ENCODE measurements at places on chromosomes 11 and 22. TPM values are rescaled to one million over a fixed set of nuclear protein-coding genes. Genes with fewer than 3 reads are reported as not detected.
A peak's percentile ranks its signal among the peaks of the same experiment; 100 is the strongest.

The CSRP3 gene
- not detected for total RNA-seq

- peaks cover 18% of the 10 kb centered on the region for H3K4me1 ChIP-seq
- H3K36me3 ChIP-seq, result no peaks in the 10 kb centered on the region
- no peak overlapping the region for H3K27ac ChIP-seq
- DNase-seq, result peak; percentile 34
These were observed 51.8 kb downstream of the ARFGAP3 start for GRCh38 chr22:42805016-42805997.

DNA sequence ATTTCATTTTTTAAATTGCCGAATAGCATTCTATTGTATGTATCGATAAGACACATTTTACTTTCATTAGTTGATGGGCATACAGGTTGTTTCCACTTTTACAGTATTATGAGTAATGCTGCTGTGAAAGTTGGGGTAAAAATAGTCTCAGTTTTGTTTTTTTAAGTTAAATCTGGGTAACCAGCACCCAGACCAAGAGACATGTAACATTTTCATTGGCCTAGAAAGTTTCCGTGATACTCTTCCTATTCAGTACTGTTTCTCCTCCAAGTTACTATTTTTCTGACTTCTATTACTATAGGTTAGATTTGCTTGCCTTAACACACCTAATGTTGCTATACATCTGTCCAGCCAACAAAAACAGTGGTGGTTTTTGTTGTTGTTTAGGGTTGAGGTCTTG, 12.3 kb downstream of the IPO7 start:
- DNase-seq, result no peak
- no peak overlapping the region for H3K4me3 ChIP-seq
- no peaks in the 10 kb centered on the region for H3K36me3 ChIP-seq
- H3K27ac ChIP-seq, result no peak overlapping the region
- peaks cover 6% of the 10 kb centered on the region for H3K4me1 ChIP-seq

GRCh38 chr11:18394928-18395734, 768 bp downstream of the LDHA start:
- DNase-seq, result peak; percentile 54
- H3K36me3 ChIP-seq, result peaks cover 23% of the 10 kb centered on the region
- peaks cover 7% of the 10 kb centered on the region for H3K4me1 ChIP-seq
- peak overlapping the region; percentile 68 for H3K4me3 ChIP-seq
- H3K27me3 ChIP-seq, result peaks cover 16% of the 10 kb centered on the region

DNA sequence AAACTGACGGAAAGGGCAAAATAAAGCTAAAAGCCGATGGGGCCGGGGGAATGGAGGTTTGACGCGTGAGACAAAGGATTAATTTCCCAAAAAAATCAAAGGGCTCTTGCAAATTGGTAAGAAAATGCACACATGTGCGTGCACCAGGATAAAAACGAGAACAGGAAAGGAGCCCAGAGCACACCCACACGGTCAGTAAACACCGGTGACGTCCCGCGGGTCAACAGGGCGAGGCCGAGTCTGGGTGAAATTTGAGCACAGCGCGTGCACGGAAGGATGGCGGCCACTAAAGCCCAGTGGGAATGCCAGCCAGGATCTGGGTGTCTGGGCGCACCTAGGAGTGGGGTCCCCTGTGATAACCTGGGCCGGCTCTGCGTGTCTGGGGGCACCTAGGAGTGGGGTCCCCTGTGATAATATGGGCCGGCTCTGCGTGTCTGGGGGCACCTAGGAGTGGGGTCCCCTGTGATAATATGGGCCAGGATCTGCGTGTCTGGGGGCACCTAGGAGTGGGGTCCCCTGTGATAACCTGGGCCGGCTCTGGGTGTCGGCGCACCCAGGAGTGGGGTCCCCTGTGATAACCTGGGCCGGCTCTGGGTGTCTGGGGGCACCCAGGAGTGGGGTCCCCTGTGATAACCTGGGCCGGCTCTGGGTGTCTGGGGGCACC, 44.4 kb downstream of the BRSK2 start:
- DNase-seq, result no peak
- no peaks in the 10 kb centered on the region for H3K27me3 ChIP-seq
- H3K4me3 ChIP-seq, result no peak overlapping the region
- H3K27ac ChIP-seq, result no peak overlapping the region

DNA sequence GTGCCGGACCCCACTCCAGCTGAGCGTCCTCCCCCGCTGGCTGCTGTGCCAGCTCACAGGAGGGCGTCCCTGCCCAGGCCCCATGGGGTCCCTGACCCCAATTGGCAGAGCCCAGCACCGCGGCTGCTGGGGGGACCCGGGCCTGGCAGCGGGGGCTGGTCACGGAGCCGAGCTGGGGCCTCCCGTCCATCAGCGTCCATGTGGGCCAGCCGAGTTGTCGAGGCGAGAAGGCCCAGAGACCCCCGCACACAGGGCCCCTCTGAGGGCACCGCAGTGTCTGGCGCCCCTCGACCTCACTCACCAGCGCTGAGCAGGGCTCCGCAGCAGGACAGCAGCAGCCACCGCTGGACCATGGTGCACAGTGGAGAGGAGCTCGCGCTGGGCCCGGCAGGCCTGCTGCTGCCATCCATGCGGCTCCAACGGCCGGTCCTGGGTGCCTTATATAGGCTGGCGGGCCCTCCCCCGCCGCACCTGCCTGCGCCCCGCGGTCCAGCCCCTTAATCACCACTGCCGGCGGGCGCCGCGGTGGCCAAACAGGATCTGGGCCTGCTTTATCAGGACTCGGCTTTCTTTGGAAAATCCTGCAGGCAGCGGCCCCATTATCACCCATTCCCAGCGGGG, at the start of gene MUC6:
Gene MUC6, minus strand, starts transcription at position 416 of the 621 bp plus-strand sequence. Its CDS starts 63 bp downstream, at position 353.
- DNase-seq, result no peak
- peaks cover 12% of the 10 kb centered on the region for H3K4me1 ChIP-seq
- H3K27me3 ChIP-seq, result no peaks in the 10 kb centered on the region

The FKBP2 gene
- 5.3 TPM for total RNA-seq

The SLC1A2 gene
- total RNA-seq, result 4.9 TPM

GRCh38 chr11:849104-849824, 6.6 kb downstream of the TSPAN4 start:
- no peaks in the 10 kb centered on the region for H3K36me3 ChIP-seq
- peaks cover 29% of the 10 kb centered on the region for H3K27me3 ChIP-seq
- H3K4me1 ChIP-seq, result peaks cover 53% of the 10 kb centered on the region
- peak overlapping the region; percentile 95 for H3K4me3 ChIP-seq

The ZNF202 gene
- 16.4 TPM for total RNA-seq

The C11orf65 gene
- total RNA-seq, result 11.4 TPM

The GPR83 gene
- total RNA-seq, result 0.03 TPM

The TTC12 gene
- 21.8 TPM for total RNA-seq

- no peak overlapping the region for H3K27ac ChIP-seq
- no peak overlapping the region for H3K4me3 ChIP-seq
- DNase-seq, result no peak
- H3K27me3 ChIP-seq, result no peaks in the 10 kb centered on the region
- no peaks in the 10 kb centered on the region for H3K4me1 ChIP-seq
- no peaks in the 10 kb centered on the region for H3K36me3 ChIP-seq
These were observed 121.1 kb upstream of the SPON1 start for GRCh38 chr11:13841393-13841792.

DNA sequence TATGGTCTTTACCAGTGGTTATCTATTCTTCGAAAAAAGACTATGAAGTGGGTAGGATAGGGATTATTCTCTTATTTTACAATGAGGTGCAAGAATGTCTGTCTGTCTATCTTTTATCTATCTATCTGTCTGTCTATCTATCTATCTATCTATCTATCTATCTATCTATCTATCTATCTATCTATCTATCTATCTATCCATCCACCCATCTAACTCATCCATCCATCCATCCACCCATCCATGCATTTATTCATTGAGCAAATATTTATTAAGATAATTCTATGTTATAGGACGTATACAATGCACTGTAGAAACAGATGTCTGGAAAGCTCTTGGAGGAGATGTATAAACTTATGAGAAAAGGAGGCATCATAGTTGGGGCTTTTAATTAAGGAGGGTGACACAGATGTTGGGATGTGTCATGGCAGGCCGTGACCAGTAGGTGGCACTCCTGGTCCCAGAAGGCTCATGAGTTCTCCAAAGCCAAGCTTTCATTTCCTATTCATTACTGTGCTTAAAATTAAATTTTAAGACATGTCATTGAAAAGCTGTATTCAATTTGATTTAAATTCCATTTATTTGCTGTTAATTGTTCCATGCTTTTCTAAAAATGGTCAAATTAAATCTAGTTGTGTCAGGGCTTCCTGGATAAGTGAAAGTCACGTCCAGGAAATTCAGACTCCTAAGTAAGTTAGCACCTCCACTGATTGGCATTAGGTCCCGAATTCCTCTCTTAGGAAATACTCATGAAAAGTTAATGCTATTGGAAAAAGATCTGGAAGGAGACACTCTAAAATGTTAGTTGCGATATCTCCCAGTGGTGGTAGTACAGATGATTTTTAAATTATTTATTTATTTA, 19.0 kb upstream of the E2F8 start:
- peak; percentile 68 for DNase-seq
- H3K4me1 ChIP-seq, result no peaks in the 10 kb centered on the region
- H3K27me3 ChIP-seq, result no peaks in the 10 kb centered on the region
- H3K36me3 ChIP-seq, result no peaks in the 10 kb centered on the region
